Fibroblast of villous mesenchyme (primary cell): ENCODE measurements at places on chromosomes 1 and 21.

GRCh38 chr1:10051656-10052055 is 18.9 kb downstream of the UBE4B start:
- no peak for DNase-seq

DNA sequence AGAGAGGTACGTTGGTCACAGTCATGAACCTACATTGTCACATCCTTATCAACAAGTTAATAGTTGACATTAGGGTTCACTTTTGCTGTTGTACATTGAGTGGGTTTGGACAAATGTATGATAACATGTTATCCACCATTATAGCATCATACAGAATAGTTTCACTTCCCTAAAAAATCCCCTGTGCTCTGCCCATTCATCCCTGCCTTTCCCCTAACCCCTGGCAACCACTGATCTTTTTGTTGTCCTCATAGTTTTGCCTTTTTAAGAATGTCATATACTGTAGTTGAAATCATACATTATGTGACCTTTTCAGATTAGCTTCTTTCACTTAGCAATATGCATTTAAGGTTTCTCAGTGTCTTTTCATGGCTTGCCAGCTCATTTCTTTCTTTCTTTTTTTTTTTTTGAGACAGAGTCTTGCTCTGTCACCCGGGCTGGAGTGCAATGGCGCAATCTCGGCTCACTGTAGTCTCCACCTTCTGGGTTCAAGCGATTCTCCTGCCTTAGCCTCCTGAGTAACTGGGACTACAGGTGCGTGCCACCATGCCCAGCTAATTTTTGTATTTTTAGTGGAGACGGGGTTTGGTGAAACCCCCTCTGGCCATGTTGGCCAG is 50.6 kb downstream of the UCK2 start:
- DNase-seq: no peak

DNA sequence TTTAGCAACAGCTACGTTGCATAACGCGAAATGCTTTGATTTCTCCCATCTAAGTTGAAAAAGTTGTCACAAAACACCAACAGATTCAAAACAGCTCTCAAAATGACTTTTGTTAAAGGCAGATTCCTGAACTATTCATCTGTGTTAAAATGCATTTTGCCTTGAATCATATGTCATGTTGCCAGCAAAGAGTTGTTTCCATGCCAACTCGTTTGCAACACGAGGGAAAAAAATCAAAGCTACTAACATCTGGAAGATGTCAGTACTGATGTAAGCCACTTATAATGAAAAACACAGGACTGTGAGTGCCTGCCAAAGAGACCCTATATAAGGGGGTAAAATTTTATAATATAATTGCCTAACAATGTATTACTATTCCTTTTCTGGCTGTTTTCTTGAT is 182.7 kb upstream of the PTBP2 start:
- peak; percentile 91 for DNase-seq

DNA sequence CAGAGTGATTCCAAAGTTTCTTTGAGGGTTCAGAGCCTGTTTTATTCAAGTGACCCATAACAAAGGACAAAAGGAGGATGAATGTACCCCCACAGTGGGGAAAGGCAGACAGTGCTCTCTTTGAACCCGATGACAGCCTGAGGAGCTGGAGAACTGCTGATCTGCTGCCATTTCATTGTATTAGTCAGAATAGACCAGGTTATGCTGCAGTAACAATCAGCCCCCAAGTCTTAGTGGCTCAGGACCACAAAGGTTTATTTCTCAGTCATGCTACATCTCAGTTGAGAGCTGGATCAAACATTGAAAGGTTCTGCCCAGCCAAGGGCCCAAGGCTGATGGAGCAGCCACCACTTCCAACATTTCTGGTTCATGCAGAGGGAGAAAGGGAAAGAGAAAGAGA is 88.9 kb downstream of the HUNK start:
- no peak for DNase-seq

DNA sequence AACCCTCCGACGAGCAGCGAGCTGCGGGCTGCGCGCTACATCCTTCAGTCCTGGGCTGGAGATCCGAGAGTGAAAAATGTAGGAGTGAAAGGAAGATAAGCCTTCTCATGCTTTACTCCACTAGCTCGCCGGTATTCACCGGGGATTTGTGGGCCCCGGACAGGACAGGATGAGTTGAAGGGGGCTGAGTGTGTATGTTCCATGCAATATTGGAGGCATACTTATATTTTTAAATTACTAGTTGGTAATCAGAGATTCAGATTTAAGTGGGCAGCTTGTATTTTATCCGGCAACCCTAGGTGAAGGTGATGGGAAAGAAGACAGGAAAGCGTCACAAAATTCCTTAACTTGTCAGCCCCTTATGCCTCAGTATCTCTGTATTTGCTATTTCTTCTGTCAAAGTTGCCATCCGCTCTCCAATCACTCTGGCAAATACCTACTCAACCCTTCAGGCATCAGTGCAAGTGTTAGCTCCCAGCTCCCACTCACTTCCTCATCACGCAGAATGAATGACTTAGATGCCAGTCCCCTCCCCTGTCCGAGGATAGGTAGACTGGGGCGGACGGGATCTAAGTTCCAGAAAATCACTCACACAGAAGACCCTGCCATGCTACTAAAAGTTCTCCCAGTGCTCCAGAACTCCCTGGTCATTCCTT is 503 bp upstream of the PIGM start:
- DNase-seq: no peak

- no peak for DNase-seq
These were observed 195.2 kb downstream of the MRPL39 start for GRCh38 chr21:25412100-25412499.

- no peak for DNase-seq
These were observed 144.5 kb downstream of the SEC16B start for GRCh38 chr1:177825276-177825901.

DNA sequence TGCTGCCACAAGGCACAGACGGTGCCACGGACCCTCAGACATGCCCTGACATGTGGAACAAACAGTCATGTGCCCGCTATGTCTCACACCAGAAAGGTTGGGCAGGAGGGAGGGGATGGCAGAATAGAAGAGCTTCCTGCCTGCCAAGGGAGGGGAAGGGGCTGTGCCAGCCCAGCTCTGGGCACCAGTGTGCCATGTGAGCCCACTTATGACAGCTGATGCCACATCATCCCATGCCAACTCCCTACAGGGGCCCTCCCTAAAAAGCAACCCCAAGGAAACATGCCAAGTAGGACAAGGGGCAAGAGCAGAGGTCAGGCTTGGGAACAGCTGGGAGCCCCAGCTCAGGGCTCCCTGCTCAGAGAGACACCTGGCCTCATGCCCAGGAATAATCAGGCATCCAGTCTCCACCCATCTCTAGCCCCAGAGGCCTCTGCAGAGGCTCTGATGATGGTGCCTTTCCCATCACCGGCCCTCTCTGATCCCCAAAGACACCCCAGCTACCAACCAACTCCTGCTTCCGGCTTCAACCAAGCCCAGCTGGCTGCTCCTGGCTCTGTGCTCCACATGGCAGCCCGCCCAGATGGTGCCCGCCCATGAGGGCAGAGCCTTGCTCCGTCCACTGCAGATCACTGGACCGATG is 10.3 kb downstream of the ADGRB2 start:
- DNase-seq: peak; percentile 34

DNA sequence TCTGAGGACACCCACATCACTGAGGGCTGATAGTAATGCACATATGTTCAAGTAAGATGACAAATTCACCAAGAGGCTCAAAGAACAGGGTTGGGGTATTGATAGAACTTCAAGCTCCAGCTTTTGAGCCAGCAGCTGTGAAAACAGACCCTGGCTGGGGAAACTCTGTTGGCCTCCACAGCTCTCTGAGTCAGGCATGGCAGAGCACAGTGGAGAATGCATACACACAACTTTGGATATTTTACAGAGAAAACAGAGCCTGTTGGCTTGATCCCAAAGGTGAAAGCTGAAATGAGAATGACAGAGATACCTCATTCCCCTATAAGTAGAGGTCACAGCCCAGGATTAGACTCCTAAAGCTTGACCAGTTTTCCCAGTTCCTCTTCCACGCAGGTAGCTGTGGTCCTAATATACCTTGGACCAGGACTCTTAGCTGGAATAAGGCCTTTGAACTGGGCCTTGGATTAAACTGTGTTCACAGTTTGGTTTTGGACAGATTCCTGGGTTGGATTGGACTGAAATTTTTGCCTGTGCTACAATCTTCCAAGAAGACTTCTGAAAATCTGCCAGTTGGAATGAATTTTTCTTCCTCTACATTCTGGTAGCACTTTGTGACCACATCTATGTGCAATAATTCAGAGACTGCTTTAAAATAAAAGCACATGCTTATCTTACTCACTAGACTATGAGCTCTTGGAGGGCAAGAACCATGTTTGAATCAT is 101.6 kb upstream of the HMGB4 start:
- no peak for DNase-seq

DNA sequence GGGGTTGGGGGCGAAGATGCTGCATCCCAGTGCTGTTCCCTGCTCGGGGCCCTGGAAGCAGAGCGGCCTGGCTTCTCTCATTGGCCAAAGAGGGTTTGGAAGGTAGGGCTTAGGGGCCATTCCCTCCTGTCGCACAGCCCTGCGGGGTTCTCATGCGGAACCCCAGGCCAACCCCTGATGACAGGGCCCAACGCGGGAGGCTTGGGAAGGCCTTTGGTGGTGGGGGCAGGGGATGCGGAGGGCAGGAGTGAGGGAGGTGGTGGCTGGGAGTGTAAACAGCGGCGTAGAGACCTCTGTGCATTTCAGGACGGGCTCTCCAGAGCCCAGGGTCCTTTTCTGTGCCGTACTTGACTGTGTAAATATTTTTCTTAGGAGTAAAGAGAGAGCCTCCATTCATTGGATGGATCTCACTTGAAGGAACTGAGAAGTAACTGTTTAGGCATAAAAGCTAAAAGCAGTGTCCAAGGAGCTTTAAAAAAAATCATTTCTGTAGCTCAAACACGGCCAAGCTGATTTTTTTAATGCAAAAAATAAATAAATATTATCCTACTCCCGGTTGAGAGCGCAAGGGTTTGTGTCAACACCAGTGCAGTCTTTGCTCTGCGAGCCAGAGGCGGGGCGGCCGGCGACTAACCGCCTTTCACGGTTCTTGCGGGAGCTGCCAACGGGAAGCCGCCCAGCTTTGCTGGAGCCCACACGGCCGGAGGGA is 169.1 kb downstream of the PRDM16 start:
- no peak for DNase-seq

DNA sequence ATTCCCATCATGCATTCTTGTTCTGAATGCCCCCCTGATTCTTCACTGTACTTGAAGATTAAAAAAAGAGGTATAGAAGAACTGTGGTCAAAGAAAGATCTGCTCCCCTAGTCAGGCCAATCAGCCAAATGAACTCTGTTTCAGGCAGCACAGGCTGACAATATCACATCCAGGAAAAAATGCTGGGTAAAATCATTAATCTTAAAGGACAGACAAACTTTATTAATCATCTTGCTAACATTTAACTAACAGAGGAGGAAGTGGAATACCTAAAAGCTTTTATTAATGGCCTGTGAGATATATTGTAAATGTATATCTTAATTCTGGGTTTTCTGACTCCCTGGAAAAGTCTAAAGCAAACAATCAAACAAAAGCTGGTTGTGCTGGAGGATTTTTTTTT is 660.5 kb upstream of the PRMT6 start:
- DNase-seq: no peak

GRCh38 chr1:55298167-55298894 is 83.2 kb upstream of the USP24 start:
- no peak for DNase-seq

GRCh38 chr1:181777812-181778211 is 283.7 kb downstream of the ZNF648 start:
- DNase-seq: no peak

DNA sequence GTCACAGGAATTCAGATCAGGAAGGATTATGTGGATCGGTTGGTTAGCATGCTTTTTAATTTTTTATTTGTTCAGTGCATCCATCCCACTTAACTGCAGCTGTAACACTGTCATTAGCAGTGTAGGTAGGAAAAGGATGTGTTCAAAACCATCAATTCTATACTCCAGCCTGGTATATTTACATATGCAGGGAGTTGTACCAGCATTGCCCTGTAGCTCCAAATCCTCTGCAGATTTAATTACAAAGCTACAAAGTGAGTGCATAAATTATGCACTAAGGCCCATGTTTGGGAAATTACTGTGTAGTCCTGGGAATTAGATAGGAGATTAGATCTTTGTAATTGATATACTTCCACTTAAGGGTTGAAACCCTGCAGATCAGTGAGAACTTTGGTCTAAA is 15.9 kb upstream of the OSBPL9 start:
- DNase-seq: no peak

- no peak for DNase-seq
These were observed 56.0 kb downstream of the FOXJ3 start for GRCh38 chr1:42279055-42279454.

DNA sequence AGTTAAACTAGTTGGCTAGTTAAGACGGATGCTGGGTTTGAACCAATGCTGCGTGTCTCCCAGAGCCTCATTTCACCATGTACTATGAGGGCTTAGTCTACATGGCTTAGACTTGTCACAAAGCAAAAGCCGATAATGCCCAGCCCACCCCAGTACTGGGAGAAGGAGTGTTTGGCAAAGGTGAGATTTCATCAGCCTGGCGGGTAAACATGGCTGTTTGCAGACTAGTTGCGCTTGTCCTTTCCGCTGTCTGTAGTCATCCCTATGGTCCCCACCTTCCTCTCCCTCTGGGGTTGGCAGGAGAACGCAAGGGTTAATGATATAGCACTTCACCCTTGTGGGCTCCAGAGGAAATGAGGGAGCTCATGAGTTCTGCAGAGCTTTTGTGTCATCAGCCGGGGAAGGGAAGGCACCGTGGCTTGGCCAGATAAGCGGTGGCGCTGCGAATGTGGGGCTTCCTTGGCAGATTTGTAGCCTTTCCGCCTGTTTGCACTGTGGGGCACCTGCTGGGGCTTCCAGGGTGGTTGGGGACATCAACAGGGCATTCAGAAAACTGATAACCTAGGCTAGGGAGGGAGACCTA is 29.2 kb downstream of the SOX13 start:
- DNase-seq: no peak
